Upper lobe of right lung (tissue), 1 donor: ENCODE measurements at places on chromosomes 12 and 14. TPM values are rescaled to one million over a fixed set of nuclear protein-coding genes. Genes with fewer than 3 reads are reported as not detected.
A peak's percentile ranks its signal among the peaks of the same experiment; 100 is the strongest.

DTX1 gene
- total RNA-seq: 5.1 TPM

TTC6 gene
- total RNA-seq: 7.9 TPM

KITLG gene
- total RNA-seq: 68.1 TPM

KIF26A gene
- total RNA-seq: 5.9 TPM

HELB gene
- total RNA-seq: 6.9 TPM

PMCH gene
- not detected for total RNA-seq

KRT79 gene
- 5.4 TPM for total RNA-seq

NAA25 gene
- 18.8 TPM for total RNA-seq

INHBC gene
- not detected for total RNA-seq

DNA sequence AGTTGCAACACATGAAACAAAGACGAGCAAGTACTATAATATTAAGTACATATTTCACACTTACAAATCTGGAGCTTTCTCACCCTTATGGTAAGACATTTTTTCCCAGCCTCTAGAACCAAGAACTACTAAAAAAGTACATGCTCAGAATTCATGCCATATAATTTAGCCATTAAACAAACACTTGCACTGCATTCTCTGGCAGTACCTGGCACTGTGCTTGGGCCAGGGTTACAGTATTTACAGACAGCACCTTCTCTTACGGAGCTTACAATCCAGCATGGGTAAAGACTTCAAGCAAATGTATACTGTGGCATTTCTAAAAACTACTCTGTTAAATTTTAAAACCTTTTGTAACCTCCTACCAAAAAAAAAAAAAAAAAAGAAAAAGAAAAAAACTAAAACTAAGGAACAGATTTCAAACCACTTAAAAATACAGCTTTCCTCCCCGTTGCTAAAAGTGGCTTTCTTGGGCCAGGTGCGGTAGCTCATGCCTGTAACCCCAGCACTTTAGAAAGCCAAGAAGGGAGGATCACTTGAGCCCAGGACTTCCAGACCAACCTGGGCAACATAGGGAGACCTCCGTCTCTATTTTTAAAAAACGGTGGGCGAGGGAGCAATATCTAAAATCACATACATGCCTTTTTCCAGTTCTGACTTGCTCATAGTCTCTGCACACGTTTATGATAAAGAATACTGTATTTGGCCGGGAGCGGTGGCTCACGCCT, 956 bp downstream of the GNPTAB start:
- H3K4me1 ChIP-seq: peaks cover 38% of the 10 kb centered on the region
- H3K27ac ChIP-seq: peak overlapping the region; percentile 83
- H3K4me3 ChIP-seq: peak overlapping the region; percentile 83
- H3K36me3 ChIP-seq: no peaks in the 10 kb centered on the region
- DNase-seq: no peak
- no peaks in the 10 kb centered on the region for H3K27me3 ChIP-seq

GRCh38 chr14:30389134-30389876, 169.7 kb upstream of the G2E3 start:
- no peaks in the 10 kb centered on the region for H3K4me1 ChIP-seq
- no peak overlapping the region for H3K4me3 ChIP-seq
- no peak overlapping the region for H3K27ac ChIP-seq
- no peaks in the 10 kb centered on the region for H3K36me3 ChIP-seq

DNA sequence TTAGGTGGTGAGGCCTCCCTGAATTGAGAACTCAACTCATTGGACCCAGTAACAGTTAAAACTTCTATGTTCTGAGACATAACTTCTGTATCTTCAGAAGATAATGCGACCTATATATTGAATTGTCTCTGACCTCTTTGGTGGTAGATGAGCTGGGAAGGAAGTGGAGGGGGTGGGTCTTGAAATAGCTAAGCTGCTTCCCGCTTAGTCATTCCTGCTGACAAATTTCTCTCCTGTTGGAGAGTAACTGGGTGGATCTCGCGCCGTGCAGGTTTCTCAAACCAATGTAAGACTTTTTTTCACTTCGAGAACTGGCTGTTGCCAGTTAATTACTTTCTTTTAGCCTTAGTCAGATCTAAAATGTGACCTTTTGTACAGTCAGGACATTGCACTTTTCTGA, 100.8 kb downstream of the PPHLN1 start:
- H3K27me3 ChIP-seq: no peaks in the 10 kb centered on the region
- peaks cover 5% of the 10 kb centered on the region for H3K36me3 ChIP-seq
- H3K27ac ChIP-seq: no peak overlapping the region
- no peak overlapping the region for H3K4me3 ChIP-seq
- H3K4me1 ChIP-seq: peaks cover 14% of the 10 kb centered on the region

DNA sequence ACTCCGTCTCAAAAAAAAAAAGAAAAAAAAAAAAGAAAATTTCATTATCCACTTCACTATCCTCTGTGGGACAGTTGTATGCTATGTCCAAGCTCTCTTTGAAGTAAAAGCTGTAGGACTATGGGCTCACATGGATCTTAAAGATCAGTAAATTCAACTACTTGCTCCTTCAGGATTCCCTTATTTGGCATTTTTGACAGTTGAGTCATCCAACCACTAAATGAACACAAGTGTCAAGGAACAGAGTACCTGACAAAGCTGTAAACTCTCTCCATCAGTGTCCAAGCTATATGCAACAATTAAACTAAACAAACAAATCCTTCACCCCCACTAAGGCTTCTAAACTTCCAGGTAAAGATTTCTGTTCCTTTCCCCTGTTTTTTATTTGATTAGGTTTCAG, 177.0 kb downstream of the CEP128 start:
- no peak overlapping the region for H3K4me3 ChIP-seq
- no peaks in the 10 kb centered on the region for H3K27me3 ChIP-seq
- H3K36me3 ChIP-seq: no peaks in the 10 kb centered on the region
- H3K27ac ChIP-seq: no peak overlapping the region

DNA sequence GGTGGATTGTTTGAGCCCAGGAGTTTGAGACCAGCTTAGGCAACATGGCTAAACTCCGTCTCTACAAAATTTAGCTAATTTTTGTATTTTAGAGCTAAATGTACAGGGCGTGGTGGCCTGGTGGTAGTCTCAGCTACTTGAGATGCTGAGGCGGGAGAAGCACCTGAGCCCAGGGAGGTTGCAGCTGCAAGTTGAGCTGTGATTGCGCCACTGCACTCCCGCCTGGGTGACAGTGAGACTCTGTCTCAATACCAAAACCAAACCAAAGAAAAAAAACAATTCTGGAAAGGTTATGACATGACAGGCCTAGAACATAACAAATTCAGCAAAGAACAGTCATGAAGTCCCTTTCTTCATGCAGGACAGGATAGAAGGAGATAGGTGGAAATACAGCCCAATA, 25.7 kb downstream of the WDR89 start:
- no peaks in the 10 kb centered on the region for H3K27me3 ChIP-seq
- H3K4me3 ChIP-seq: no peak overlapping the region
- DNase-seq: peak; percentile 77
- peaks cover 17% of the 10 kb centered on the region for H3K4me1 ChIP-seq
- H3K27ac ChIP-seq: no peak overlapping the region

DNA sequence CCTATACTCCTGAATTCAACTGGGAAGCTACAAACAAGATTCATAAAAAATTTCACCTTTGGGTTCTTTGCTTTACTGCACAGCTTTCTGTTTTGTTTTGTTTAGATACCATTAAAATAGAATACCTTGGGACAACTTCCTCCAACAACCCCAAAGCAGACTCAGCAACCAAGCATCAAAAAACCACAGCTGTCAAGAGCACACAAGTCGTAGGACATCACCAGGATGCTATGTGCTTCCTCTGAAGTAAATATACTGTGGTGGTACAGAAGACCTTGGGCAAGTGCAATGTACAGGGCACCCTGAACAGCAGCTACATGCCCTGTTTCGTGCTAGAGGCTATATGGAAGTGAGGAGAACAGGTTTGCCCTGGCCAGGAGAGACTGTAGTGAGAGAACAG, 359.3 kb downstream of the BCL11B start:
- H3K27me3 ChIP-seq: no peaks in the 10 kb centered on the region
- no peak for DNase-seq
- H3K27ac ChIP-seq: no peak overlapping the region
- H3K36me3 ChIP-seq: no peaks in the 10 kb centered on the region

DNA sequence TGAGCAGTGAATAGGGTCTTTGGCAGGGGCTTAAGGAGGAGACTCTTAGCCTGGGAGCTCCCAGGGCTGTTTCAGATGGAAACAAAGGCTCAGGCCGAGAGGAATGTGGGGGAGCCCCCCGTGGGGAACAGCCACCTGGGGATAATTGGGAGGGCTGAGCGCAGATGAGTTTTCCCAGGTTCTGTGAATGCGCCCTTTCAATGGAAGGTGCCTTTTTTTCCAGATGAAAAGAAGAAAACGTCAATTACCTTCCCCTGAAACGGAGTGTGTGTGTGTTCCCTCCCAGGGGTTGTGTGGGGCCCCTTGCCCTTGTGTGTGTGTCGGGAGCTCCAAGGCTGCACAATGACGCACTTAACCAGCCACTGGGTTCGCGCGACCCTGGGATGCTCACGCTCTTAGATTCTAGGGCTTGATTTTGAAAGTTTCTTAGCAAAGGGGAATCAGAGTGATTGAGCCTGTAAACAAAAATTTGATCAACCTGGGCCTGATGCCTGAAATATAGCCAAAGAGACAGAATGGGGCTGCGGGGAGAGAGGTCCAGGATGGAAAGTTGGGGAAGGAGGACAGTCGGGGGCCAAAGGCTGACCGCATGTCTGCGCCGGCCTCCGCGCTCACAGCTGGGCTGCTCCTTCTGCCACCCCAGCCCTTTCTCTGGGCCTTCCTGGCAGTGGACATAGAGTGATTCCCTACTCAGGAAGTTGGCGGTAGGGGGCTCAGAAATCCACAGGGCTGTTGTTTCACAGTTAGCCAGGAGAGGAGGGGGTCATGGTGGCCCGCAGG, 14.6 kb downstream of the MEG3 start:
- no peak overlapping the region for H3K27ac ChIP-seq
- H3K27me3 ChIP-seq: peaks cover 12% of the 10 kb centered on the region
- DNase-seq: no peak
- no peaks in the 10 kb centered on the region for H3K36me3 ChIP-seq
- H3K4me1 ChIP-seq: no peaks in the 10 kb centered on the region
- H3K4me3 ChIP-seq: no peak overlapping the region

- H3K27me3 ChIP-seq: no peaks in the 10 kb centered on the region
- H3K27ac ChIP-seq: no peak overlapping the region
- no peaks in the 10 kb centered on the region for H3K36me3 ChIP-seq
- H3K4me3 ChIP-seq: no peak overlapping the region
- no peak for DNase-seq
- peaks cover 15% of the 10 kb centered on the region for H3K4me1 ChIP-seq
Observed at GRCh38 chr14:99157246-99157645, 114.8 kb downstream of the BCL11B start.

- no peaks in the 10 kb centered on the region for H3K4me1 ChIP-seq
- no peak overlapping the region for H3K4me3 ChIP-seq
- no peak for DNase-seq
- H3K27ac ChIP-seq: no peak overlapping the region
- no peaks in the 10 kb centered on the region for H3K27me3 ChIP-seq
Observed at GRCh38 chr12:14876833-14877232, 8.8 kb downstream of the MGP start.

GRCh38 chr12:120719072-120719471, 6.6 kb upstream of the ACADS start:
- no peak for DNase-seq
- no peak overlapping the region for H3K4me3 ChIP-seq
- peaks cover 95% of the 10 kb centered on the region for H3K36me3 ChIP-seq

GRCh38 chr12:12018454-12018853, 52.3 kb upstream of the BCL2L14 start:
- DNase-seq: no peak
- no peaks in the 10 kb centered on the region for H3K36me3 ChIP-seq
- no peaks in the 10 kb centered on the region for H3K27me3 ChIP-seq
- no peak overlapping the region for H3K27ac ChIP-seq
- H3K4me1 ChIP-seq: no peaks in the 10 kb centered on the region

DNA sequence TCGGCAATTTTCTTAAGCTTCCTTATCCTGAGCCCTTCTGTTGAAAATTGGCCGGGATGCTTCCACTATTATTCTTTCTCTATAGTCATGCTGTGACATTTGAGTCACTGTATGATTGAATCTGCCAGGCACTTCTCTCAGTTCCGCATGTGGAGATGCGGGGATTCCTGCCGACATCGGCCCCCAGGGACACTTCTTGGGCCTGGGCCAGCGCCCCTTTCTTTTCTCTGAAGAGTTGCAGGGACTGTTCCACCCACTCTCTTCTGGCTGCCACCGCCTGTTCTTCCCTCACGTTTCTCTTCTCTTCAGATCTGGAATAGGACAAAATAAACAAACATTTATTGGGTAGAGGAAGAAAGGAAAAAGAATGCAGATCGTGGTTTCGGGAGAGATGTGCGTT, 310.1 kb downstream of the ETNK1 start:
- H3K36me3 ChIP-seq: no peaks in the 10 kb centered on the region
- no peaks in the 10 kb centered on the region for H3K27me3 ChIP-seq
- no peak overlapping the region for H3K27ac ChIP-seq
- no peak overlapping the region for H3K4me3 ChIP-seq
- H3K4me1 ChIP-seq: no peaks in the 10 kb centered on the region

- no peaks in the 10 kb centered on the region for H3K27me3 ChIP-seq
- H3K4me1 ChIP-seq: no peaks in the 10 kb centered on the region
- DNase-seq: no peak
- no peak overlapping the region for H3K27ac ChIP-seq
Observed at GRCh38 chr12:91460469-91460868, 277.9 kb upstream of the DCN start.

GRCh38 chr12:39125566-39125965, 220.2 kb upstream of the CPNE8 start:
- H3K4me1 ChIP-seq: no peaks in the 10 kb centered on the region
- H3K36me3 ChIP-seq: no peaks in the 10 kb centered on the region
- no peaks in the 10 kb centered on the region for H3K27me3 ChIP-seq
- H3K4me3 ChIP-seq: no peak overlapping the region
- no peak for DNase-seq

- H3K36me3 ChIP-seq: no peaks in the 10 kb centered on the region
- H3K27me3 ChIP-seq: no peaks in the 10 kb centered on the region
- H3K4me1 ChIP-seq: no peaks in the 10 kb centered on the region
- no peak overlapping the region for H3K4me3 ChIP-seq
- peak; percentile 52 for DNase-seq
Observed at GRCh38 chr12:78519422-78519821, 345.2 kb upstream of the SYT1 start.

- H3K27ac ChIP-seq: no peak overlapping the region
- H3K4me1 ChIP-seq: peaks cover 8% of the 10 kb centered on the region
- H3K36me3 ChIP-seq: no peaks in the 10 kb centered on the region
- no peak overlapping the region for H3K4me3 ChIP-seq
- H3K27me3 ChIP-seq: no peaks in the 10 kb centered on the region
Observed at GRCh38 chr14:101776344-101776743, 14.8 kb downstream of the PPP2R5C start.

DNA sequence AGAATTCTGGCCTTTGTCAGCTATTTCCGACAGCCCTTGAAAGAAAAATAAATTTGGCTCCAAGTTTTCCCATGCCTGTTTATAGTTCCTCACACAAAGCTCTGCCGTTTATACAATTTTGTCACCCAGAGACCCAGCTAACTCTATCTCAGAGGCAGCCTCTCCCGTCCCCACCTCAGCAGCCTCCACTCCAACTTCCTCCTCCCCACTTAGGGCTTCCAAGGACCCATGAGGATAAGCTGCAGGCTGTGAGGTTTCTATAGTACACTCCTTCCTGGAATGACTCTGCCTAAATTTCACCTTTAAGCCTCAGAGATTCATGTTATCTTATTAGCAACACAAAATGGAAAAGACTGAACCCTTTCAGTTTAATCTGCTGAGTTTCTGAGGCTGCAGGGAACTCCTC, 71.8 kb downstream of the TTC9 start:
- H3K27me3 ChIP-seq: no peaks in the 10 kb centered on the region
- no peak for DNase-seq
- H3K4me1 ChIP-seq: peaks cover 17% of the 10 kb centered on the region
- H3K4me3 ChIP-seq: no peak overlapping the region
